ENCODE measurements at places on chromosomes 7 and 10.

- no peak for DNase-seq
These were observed 70.6 kb upstream of the ZMIZ2 start for GRCh38 chr7:44678101-44678470.

- no peak for DNase-seq
These were observed 59.8 kb downstream of the COL13A1 start for GRCh38 chr10:69861251-69862240.

GRCh38 chr7:40850017-40850416 is 715.2 kb downstream of the SUGCT start:
- no peak for DNase-seq

- no peak for DNase-seq
These were observed 764.3 kb downstream of the SUGCT start for GRCh38 chr7:40899151-40899550.

DNA sequence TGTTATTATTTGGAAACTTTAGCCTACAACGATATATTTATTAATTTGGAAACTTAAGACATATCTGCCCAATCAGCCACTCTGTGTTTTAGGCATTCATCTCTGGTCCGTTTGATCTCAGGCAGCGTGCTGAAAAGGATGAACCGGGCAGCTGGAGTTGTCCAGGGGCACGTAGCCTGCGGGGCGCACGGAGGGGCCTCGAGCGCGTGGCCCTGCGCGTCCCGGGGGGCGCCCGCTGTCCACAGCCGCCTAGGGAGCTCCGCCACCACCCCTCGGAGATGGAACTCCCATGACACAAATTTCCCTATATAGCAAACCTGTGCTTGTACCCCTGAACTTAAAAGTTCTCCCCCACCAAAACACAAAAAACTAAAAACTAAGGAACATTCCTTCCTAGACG is 24.3 kb upstream of the MKI67 start:
- no peak for DNase-seq

GRCh38 chr10:89845541-89846280 is 144.3 kb downstream of the KIF20B start:
- DNase-seq: no peak
